ENCODE measurements at places on chromosomes 5 and 9.

GRCh38 chr5:45796959-45797553 is 100.9 kb upstream of the HCN1 start:
- ATAC-seq = no peak

- no peak for ATAC-seq
Measured at GRCh38 chr5:95422838-95423237, 31.7 kb downstream of the FAM81B start.

DNA sequence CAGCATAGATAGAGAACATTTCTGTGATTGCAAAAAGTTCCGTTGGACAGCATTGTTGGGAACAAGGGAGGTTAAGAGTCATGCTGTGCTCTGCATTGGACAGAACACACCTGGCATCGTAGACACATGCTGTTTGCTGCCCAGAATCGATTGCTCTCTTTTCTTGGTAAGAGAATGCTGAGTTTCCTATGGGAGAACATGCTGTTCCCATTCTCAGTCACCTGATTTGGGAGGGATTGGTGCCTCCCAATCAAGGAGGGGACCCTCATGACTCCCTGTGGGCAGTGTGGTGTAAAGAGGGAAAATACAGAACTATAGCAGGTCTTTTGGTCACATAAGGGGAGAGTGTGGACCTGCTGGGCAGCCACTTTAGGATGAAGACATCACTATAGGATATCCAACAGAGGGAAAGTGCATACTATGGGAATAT is 555.4 kb upstream of the CLINT1 start:
- peak; percentile 88 for ATAC-seq

DNA sequence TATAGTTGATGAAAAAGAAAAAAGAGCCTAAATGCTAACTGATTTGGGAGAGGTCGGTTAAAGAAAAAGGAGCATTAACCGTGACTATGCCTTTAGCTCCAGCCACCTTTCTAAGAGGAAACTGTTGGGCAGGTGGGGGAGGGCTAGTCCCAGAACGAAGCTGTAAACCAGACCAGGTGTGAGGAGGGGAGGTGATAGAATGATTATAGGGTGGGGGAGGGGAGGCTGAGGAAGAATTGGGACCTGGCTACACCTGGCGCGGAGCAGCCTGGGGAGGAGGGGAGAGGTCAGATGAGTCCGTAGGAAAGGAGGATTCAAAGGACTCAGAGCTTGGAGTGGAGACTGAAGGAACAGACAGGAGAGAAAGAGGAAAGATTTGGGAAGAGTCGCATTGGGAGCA is 73.4 kb downstream of the PHAX start:
- ATAC-seq = no peak

- no peak for ATAC-seq
Measured at GRCh38 chr5:147084702-147085101, 150.1 kb upstream of the STK32A start.

GRCh38 chr5:45694255-45694814 is 1.8 kb downstream of the HCN1 start:
- ATAC-seq = no peak

GRCh38 chr5:139689631-139690063 is 41.5 kb downstream of the CXXC5 start:
- peak; percentile 16 for ATAC-seq

GRCh38 chr5:153654504-153655200 is 164.2 kb downstream of the GRIA1 start:
- no peak for ATAC-seq

DNA sequence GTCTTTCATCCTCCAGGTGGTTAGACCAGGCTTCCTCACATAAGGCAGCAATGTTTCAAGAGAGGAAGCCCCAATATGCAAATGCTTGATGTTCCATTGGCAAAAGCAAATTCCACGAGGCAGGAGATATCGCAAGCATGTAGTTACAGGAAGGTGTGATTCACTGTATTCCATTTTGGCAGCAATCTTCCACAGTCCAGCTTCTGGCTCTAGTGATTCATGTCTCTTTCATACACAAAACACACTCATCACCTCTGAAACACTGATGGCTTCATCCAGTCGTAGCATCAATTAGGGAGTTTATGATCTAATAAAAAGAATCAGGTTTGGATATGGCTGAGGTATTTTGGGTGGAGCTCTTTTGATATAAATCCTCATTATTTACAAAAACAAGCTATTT is 552.2 kb upstream of the RIOK2 start:
- no peak for ATAC-seq

DNA sequence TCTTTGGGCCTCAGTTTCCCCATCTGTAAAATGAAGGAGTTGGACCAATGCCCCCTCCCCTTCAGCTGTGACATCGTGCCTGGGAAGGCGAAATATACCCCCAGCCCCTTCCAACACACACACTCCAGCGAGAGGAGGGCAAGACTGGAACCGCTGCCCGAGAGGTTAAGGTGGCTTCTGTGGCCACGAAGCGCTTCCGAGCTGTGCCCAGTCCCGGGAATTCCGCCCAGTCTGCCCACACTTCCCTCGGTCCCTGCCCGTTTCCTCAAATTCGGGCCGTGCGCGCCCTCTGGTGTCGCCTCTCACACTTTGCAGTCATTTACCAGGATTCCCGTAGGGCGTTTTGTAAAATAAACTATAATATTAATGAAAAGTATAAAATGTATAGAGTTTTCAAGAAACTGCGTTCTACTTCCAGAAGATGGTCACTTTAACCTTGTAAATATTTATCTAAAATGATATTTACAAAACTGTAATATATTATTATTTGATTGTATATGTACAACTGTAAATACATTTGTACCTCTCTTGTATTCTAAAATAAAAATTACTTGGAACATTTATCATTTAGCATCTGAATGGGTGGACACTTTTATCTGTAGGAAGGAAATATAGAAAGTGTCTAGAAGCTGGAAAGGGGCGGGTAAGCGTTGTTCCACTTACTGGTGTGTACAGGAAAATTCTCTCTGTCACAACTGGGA is 11.0 kb upstream of the EXOSC2 start:
- ATAC-seq = peak; percentile 62

DNA sequence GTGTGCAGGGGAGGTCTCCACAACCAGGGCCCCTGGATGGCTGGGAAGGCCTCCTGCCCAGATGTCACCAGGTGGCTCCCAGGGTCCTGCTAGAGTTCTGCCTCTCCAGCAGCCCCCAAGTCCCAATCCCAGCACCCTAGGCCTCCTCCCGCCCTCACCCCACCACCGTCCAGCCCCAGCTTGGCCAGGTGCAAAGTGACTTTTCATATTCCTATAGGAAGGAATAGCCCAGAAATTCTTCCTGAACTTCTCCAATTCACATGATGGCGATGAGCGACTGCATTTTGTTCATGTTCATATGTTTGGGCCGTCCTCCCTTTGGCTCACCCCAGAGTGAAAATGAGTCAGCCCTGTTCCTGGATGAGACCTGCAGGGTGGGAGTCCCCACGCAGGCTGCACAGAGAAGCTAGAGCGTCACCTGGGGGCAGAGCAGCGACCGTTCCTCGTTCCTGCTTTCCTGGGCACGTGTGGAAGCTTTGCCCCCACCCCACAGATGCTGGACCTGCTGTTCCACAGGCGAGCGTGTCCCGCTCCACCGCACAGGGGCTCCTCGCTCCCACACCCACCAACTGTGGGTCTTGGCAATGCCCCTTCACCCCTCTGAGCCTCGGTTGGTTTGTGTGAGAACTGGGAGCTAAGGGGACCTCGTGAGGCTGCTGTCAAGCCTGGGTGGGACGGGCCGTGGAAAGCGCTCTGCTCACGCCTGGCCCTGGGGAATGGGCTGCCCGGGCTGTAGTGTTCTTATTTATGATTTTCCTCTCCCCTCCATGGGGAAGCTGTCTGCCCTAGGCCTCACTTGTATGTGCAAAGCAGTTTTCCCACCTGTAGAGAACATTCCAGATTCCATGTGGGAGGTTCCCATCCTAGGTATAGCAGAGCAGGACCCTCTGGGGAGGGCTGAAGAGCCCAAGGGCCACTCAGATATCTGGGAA is 6.9 kb downstream of the MRPS2 start:
- ATAC-seq = no peak

DNA sequence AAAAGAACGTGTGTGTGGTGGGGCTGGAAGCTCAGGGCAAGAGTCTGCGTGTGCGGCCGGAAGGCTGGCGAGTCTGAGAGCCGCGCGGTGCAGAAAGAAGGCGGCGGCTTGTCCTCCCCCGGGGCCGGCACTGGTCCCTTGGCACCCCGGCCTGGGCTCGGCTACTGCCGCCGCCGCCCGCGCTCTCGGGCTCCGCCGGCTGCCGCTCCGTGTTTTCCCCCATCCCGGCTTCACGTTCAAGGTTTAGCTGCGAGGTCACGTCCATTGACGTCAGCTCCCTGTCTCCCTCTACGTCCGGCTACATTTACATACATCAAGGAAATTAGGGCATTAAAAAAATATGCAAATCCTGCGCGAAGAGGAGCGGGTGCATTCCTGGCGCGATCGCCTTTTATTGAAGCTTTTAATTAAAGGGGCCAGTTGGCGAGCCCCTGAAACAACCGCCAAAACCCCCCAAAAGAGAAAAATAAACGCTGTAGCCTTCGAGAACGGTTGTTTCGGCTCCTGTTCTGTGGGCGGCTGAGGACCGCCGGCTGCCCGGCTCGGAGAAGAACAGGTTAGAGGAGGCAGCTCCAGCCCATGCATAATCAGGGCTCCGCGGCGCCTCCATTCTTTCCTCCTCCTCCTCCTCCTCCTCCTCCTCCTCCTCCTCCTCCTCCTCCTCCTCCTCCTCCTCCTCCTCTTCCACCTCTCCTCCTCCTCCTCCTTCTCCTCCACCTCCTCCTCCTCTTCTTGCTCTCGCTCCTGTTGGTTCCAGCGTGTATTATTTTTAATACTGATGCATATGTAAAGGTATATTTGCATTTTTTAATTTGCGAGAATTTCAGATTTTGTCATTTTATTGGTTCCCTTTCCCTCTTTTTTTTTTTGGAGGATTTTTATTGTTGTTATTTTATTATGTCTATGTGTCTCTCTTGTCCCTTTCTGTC is 207.0 kb downstream of the MEF2C start:
- ATAC-seq = peak; percentile 17

- ATAC-seq = no peak
Measured at GRCh38 chr5:157107508-157107907, 1.3 kb downstream of the HAVCR2 start.

GRCh38 chr5:55923177-55923771 is 71.5 kb downstream of the IL6ST start:
- ATAC-seq = peak; percentile 35

DNA sequence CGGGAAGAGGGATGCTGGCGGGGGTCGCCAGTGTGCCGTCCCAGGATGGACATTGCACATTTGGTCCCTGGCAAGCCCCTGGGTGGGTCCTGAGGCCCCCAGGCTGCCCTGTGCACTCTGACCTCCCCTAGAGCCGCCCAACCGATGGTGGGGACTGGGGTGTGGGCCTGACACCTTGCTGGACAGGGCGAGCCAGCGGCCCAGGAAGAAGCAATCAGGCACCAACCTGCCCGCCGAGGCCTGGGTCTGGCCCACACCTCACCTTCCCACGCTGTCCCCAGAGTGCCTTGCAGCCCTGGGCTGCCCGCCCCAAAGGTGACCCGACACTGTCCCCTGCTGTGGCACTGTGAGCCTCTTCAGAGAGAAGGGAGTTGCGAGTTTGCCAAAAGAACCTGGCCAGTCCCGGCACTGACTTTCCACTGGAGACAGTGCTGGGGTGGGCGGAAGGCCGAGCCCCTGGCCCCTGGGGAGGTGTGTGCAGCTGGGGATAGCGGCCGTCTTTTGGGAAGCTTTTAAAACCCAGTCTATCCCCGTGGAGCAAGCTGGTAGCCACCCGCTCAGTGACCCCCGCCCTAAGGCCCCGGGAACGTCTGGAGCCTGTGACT is 12.0 kb upstream of the NRARP start:
- no peak for ATAC-seq

- peak; percentile 92 for ATAC-seq
Measured at GRCh38 chr5:38871790-38872551, 26.2 kb downstream of the OSMR start.

GRCh38 chr5:33936004-33936380 is 194 bp upstream of the RXFP3 start:
- ATAC-seq = peak; percentile 52

DNA sequence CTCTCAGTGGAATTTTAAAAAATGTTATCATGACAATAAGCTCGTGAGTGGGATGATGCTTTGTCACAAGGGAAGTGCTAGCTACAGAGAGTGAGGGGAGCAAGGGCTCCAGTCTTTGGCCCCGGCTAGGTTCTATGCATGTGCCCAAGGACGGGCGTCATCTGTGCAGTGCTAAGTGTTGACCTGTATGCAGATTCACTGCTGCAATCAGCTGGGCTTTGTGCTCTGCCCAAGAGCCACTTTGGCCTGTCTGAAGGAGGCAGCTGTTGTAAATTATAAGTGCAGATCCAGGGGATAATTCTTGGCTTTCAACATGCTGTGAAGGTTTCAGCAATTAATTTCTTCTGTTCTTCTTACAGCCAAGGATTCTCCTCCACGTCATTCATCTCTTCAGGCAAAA is 268.6 kb downstream of the PSAT1 start:
- ATAC-seq = no peak

- peak; percentile 29 for ATAC-seq
Measured at GRCh38 chr9:107043886-107044285, 180.9 kb downstream of the ZNF462 start.

- ATAC-seq = no peak
Measured at GRCh38 chr5:670396-671270, 22.5 kb downstream of the TPPP start.

GRCh38 chr9:110877374-110877773 is 160.9 kb downstream of the LPAR1 start:
- ATAC-seq = no peak
